ENCODE measurements at places on chromosomes 3 and 15. TPM values are rescaled to one million over a fixed set of nuclear protein-coding genes. Genes with fewer than 3 reads are reported as not detected.

GRCh38 chr15:93452537-93453211, 363.7 kb upstream of the RGMA start:
- DNase-seq = no peak

DNA sequence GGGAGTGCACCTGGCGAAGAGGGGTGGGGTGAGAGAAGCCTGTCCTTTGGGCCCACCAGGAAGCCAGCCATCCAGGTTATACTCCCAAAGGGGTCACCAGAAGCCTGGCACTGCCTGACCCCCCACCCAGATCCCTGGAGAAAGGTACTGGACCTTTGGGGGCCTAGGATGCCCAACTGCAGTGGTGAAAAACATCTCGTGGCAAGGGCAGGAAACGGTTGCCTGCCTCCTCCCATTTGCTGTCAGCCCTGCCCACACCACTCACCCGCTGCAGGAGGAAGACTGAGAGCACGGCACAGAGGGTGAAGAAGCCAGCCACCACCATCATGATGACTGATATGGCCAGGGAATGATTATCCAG, 2.2 kb upstream of the ULK3 start:
- DNase-seq = no peak

DNA sequence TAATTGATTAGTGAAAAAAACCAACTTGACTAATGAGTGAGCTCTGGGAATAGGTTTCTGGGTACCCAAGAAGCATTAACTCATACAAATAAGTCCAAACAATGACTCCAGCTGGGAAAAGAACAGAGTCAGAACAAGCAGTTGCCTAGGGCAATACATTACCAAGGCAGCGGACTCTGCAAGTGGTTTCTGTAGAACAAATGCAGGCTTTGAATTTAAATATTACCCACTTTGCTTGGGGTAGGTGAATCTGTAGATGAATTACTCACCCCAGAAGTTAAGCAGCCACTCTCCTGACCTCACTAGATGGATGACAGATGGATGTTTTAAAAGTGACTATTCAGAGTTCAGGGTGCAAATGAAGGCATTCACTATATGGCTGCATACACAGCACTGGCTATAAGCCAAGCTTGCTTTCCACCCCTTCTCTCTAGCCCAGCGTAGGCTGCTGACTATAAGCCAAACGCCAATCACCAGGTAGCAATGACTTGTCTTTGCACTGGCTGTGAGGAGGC, 73.1 kb upstream of the BHLHE40 start:
- no peak for DNase-seq

- DNase-seq = no peak
These were observed 247.3 kb upstream of the KCNH8 start for GRCh38 chr3:18900994-18901393.

GRCh38 chr3:38985981-38986380, 65.8 kb downstream of the SCN11A start:
- no peak for DNase-seq

ABI3BP gene
- not detected for total RNA-seq

Measured in HT-29 (cell line).